Activated T-helper 9 cell treated with anti-CD3 and anti-CD28 coated beads, Interleukin-2, amount 50 U/mL, for 16 hours (primary cell): ENCODE measurements at places on chromosomes 2 and 18.

- no peak for DNase-seq
These were observed 158.8 kb upstream of the WDSUB1 start for GRCh38 chr2:159445307-159445706.

- no peak for DNase-seq
These were observed 51.2 kb downstream of the CYRIA start for GRCh38 chr2:16614314-16614860.

DNA sequence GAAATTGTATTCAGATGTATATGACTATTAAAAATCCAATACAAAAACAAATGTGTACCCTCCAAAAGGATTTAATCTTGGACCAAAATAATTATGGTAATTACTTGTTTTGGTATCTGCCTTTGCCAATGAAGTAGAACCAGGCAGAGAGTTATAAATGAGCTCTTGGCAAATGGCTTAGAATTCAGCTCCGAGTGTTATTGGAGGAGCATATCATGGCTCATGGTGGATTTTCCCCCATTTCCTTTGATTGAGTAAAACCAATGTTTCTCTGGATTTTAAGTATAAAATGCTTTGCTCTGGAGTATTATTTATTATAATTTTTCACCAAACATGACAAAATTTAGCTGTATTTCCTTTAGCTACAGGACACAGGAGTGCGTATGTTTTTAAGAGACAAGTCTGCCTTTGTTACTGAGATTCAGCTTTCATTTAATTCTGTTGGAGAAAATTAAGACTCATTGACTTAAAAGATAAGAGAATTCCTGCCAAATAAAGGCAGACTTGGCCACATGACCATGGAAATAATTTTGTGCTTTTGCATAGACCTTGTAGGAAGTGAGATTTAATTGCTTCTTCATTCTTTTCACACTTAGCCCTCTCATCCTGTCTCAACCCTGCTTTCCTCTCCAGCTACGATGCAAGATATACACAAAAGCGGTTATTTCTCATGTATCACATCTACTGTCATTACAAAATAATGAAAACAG, 281.0 kb upstream of the SOX11 start:
- DNase-seq, result no peak

DNA sequence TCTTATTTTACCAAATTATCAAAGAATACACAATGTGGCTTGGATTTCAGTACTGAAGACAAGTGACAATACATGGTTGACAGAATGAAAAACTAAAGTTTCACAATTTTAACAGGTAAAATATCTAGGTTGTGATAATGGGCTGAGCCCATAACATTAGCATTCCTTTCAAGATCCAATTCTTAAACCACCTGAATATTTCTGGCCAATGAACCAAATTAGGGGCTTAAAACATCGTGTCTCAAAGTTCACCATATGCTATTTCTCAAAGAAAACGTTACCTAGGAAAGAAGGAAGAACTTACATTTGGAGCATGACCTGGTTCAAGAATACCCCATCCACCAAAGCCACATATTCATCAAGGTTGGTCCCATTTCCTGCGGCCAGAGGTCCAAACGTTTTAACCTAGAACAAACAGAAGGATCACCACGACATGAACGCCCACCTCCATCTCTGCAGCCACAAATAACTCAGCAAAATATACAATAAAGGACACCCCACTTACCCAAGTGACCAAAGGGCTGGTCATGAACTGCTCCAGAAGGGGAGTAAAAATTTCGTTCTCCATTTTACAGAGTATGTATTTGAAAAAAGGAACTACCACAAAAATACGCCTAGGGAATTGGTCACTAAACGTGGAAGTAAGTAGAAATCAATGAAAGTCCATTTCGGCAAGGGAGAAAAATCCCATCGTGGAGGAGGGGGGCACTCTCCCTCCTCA, 984 bp downstream of the CCDC88A start:
- DNase-seq, result no peak
